ENCODE measurements at places on chromosomes 7 and 10.

DNA sequence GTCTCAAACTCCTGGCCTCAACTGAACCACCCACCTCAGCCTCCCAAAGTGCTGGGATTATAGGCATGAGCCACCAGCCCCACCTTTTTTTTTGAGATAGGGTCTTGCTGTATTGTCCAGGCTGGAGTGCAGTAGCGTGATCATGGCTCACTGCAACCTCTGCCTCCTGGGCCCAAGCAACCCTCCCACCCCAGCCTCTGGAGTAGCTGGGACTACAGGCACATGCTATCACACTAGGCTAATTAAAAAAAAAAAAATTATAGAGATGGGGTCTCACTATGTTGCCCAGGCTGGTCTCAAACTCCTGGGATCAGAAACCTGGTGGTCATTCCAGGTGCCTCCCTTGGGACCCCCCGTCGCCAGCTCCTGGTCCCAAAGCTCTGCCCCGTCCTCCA is 25.0 kb downstream of the GTF2IRD1 start:
- DNase-seq, result no peak

GRCh38 chr7:44811093-44811492 is 14.6 kb downstream of the PPIA start:
- DNase-seq, result no peak

DNA sequence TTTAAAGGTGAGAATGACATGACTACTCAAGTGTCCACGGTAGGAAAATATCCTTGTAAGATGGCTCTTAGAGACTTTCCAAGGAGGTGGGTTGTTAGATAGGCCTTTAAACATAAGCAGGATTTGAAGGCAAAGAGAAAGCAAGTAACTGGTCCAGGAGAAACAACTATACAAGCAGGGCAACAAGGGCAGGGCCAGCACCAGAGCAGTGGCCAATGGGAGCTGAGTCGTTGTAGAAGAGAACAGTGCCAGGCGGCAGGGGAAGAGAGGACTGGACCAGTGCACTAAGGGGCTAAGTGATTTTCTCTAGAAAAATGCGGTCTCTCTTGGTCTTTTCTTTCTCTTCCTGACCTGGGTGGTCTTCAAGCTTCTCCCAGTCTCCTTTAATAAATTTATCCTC is 94.9 kb downstream of the GLI3 start:
- no peak for DNase-seq

GRCh38 chr7:73732397-73732796 is 6.2 kb downstream of the ABHD11 start:
- no peak for DNase-seq

DNA sequence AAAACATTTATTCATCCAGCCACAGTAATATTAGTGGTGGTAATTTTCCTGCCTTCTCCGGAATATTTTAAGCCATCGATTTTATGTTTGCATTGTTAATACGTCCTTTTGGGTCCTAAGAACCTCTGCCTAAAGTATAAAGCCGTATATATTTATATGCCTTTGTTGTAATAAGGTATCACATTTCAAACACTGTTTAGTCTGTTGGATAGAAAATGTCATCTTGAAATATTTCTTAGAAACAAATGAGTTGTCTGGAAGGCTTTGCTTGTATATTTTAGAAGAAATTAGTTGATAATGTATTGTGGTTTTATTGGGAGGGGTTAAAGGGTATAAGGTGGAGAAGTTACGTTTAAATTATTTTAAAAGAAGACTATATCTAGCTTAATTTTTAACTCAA is 11.1 kb downstream of the PRPF18 start:
- DNase-seq, result no peak

GRCh38 chr7:4931943-4932342 is 27.0 kb downstream of the MMD2 start:
- DNase-seq, result no peak

DNA sequence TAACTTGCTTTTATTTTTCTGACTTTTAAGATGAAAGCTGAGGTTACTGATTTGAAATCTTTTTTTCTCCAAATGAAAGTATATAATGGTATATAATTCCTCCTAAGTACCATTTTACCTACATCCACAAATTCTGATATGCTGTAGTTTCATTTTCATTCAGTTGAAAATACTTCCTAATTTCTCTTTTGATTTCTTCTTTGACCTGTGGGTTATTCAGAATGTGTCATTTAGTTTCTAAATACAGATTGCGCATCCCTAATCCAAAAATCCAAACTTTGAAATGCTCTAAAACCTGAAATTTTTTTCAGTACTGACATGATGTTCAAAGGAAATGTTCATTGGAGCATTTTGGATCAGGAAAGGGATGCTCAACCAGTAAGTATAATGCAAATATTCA is 168.7 kb downstream of the CELF2 start:
- no peak for DNase-seq

- peak; percentile 77 for DNase-seq
Measured at GRCh38 chr7:113421696-113422330, 303.5 kb upstream of the SMIM30 start.

DNA sequence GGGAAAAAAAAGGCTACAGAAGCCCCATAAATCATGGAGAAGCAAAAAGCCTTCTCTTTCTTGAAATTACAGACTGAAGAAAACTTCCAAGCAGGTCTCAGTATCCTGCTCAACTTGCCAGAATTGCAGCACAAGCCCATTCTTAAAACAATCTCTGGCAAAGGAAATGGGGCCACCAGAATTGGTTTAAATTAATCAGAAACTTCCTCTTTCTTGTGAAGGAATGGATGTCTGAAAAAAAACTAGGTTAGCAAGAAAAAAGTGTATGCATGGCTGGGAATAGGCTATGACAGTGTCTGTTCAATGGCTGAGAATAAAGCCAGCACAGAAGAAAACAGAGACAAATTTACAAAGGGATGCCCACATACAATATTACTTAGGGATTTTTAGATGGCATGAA is 59.1 kb downstream of the TFEC start:
- no peak for DNase-seq

GRCh38 chr10:79052291-79053080 is 16.3 kb upstream of the ZMIZ1 start:
- no peak for DNase-seq
